C1 segment of cervical spinal cord (tissue), 14 donors: ENCODE measurements at places on chromosomes 5 and 9.

DNA sequence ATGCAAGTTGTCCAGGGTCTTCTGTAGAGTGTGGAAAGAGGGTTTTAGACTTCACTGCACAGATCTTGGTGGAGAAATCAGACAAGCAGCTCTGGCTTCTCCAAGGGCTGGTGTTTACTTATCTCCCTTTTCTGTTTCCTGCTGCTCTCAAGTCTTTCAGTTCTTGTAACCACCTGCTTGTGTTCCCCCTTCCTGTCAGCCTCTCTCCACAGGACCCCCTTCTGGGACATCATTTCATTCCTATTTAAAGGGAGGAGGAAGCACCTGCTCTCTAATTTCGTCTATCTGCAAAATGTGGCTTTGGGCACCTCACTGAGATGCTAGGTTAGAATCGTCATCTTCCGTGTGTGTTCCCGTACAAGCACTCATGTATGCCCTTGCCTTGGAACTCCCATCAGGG lies 636.2 kb downstream of the MTRR start:
- DNase-seq, result no peak

DNA sequence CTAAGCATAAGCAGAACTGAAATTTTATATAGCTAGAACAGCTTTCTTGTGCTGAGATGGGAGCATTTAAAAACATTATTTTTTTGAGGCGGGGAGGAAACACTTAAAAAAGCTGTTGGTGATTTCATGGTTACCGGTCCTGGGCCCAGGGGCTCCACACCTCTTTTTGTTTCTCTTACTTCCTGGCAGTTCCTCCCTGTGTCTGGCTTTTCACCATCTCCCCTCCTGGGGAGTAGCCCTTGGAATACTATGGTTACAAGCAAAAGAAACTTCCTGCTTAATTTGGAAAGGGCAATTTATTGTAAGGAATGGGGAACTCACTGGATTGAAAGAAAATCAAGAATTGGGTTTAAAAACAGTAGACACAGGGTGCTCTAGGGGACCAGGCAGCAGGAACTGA lies 105.1 kb downstream of the SLC24A2 start:
- no peak for DNase-seq

- DNase-seq, result no peak
Measured at GRCh38 chr5:88276378-88276777, 7.7 kb upstream of the TMEM161B start.

DNA sequence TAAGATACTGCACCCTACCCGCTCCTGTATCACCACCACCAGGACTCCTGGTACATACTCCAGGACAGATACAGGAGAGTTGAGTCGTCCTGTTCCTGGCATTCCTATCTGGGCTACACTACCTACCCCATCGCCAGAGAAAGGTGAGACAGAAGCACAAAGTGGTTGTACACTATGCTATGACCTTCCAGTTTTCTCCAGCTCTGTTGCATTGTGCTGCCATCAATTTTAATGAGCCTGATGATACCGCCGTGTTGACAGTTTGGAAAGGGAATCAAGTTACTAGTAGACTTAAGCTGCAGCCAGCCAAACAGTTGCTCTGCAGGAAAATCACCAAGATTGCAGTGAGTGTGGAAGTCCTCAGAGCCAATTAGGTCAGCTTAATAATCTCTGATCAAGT lies 35.2 kb downstream of the ANP32B start:
- no peak for DNase-seq

DNA sequence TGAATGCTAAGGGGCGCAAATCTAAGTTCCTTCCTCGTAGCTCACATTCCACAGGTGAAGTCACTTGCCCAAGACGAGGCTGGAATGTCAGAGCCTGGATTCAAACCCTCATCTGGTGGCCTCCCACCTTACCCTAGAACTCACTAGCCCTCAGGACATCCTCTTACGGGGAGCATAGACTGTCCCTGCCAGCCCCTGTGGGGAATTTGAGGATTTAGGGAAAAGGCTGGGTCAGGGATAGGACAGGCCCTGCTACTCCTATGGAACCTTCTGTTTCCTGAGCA lies 45.0 kb downstream of the IRF1 start:
- DNase-seq, result no peak

- no peak for DNase-seq
Measured at GRCh38 chr5:178392386-178392785, 159.8 kb upstream of the PHYKPL start.

DNA sequence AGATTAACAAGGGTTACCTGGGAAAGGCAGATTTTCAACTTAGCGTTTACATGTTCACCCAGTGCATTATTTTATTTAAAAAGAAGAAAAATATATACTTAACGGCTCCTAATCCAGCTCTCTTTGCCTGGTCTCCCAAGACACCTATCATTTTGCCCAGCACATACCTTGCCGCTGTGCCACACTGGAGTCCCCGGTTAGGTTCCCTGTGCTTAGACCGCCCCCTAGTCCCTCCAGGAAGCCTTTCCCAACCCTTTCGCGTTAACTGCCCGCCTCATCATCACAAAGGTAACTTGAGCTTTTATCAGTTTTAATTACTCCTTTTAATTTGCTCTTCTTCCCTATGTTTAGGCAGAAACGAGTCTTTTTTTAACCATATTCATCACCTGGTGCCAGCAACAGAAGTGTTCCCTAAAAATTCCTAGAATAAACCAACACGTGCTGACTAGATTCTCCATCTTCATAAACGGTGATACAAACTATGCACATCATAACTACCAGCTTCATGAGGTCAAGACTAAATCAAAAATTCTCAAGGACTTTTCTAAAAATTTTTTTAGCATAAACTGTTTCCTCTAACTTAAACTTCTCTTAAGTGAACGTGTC lies 19.7 kb downstream of the DNAJA1 start:
- no peak for DNase-seq

- peak; percentile 8 for DNase-seq
Measured at GRCh38 chr5:175214152-175214551, 229.8 kb downstream of the DRD1 start.

DNA sequence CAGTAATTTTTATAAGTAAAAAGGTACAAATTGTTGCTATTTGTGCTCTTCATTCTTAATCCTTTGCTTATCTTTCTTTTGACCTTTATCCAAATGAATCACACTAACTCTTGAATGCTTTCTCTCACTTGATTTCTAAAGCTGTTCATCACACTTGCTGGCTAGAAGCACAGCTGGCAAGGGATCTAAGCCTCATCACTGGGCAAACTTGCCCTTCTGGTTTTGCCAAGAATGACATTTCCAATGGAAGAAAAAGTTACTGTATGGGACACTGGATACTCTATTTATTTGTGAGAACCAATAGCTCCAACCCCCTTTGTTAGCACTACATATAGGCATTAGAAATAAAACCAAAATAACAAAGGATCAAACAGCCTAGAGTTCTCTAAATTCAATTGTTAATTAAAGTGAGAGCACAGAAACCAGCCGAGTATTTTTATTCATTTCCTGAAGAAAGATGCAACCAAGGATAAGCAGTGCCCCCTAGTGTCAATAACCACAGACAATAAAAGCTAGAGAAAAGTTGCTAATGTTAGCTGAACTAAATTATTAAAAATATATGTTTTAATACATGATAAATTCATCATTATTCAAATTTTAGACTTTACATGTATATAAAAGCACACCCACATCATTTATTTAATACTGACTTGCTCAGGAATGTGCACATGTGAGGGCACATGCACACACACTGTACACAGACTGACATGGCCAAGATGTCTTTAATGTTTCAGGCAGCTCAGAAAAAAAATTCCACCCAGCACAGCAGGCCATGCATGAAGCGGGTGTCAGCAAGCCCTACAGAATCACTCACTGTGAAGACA lies 59.8 kb upstream of the POU5F2 start:
- DNase-seq, result no peak

GRCh38 chr9:125985998-125986655 lies 239.0 kb downstream of the PBX3 start:
- no peak for DNase-seq

GRCh38 chr9:8095672-8096086 lies 296.1 kb upstream of the DMAC1 start:
- DNase-seq, result no peak

- no peak for DNase-seq
Measured at GRCh38 chr5:151741678-151742423, 16.6 kb downstream of the ATOX1 start.

GRCh38 chr5:7418276-7418675 lies 22.3 kb downstream of the ADCY2 start:
- no peak for DNase-seq

GRCh38 chr5:13477118-13477737 lies 467.3 kb downstream of the DNAH5 start:
- no peak for DNase-seq

GRCh38 chr9:115043632-115044031 lies 74.3 kb downstream of the TNC start:
- DNase-seq, result no peak

- no peak for DNase-seq
Measured at GRCh38 chr9:132853482-132853881, 24.6 kb downstream of the AK8 start.

GRCh38 chr9:133897675-133898074 lies 94.4 kb downstream of the VAV2 start:
- DNase-seq, result no peak

- no peak for DNase-seq
Measured at GRCh38 chr9:71003346-71003745, 118.1 kb downstream of the TRPM3 start.

GRCh38 chr9:129472651-129473102 lies 148.2 kb downstream of the C9orf50 start:
- no peak for DNase-seq

- DNase-seq, result no peak
Measured at GRCh38 chr9:114002271-114002985, 75.7 kb downstream of the AMBP start.

- DNase-seq, result no peak
Measured at GRCh38 chr9:899440-900184, 58.1 kb downstream of the DMRT1 start.
